AML-193 (cell line): ENCODE measurements at places on chromosomes 7 and 10.

- DNase-seq: no peak
These were observed 33.3 kb upstream of the TM9SF3 start for GRCh38 chr10:96619796-96620773.

DNA sequence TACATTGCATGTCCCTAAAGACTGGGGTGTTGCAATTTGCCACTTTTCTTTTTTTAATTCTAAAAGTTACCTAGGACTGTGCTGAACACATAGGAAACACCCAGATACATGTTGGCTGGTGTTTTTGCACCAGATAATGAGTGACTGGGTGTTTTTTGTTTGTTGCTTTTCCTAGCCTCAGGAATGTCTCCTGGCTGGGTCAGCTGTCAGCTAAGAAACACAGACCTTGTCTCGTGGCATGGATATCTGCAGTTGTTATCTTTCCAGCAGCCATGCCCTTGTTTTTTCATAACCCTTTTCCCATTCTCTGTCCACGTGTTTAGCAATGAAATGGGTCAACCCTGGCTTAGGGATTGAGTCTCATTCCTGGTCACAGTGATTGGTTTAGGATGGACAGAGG is 433.9 kb upstream of the ZMIZ1 start:
- DNase-seq: no peak

DNA sequence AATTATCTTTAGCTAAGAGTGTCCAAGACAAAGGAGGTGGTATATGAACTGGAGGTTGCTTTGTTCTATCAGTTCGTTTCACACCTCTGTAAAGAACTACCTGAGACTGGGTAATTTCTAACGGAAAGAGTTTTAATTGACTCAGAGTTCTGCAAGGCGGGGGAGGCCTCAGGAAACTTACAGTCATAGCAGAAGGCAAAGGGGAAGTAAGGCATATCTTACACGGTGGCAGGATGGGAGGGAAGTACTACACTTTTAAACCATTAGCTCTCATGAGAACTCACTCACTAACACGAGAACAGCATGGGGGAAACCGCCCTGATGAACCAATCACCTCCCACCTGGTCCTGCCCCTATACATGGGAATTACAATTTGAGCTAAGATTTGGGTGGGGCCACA is 1202.3 kb upstream of the LRRTM3 start:
- no peak for DNase-seq

DNA sequence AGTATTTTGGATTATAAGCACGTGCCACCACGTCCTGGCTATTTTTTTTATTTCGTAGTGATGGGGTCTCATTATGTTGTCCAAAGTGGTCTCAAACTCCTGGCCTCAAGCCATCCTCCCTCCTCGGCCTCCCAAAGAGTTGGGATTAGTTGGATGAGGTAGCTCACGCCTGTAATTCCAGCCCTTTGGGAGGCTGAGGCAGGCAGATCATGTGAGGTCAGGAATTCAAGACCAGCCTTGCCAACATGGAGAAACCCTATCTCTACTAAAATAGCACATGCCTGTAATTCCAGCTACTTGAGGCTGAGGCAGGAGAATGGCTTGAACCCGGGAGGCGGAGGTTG is 21.8 kb upstream of the YWHAG start:
- no peak for DNase-seq

DNA sequence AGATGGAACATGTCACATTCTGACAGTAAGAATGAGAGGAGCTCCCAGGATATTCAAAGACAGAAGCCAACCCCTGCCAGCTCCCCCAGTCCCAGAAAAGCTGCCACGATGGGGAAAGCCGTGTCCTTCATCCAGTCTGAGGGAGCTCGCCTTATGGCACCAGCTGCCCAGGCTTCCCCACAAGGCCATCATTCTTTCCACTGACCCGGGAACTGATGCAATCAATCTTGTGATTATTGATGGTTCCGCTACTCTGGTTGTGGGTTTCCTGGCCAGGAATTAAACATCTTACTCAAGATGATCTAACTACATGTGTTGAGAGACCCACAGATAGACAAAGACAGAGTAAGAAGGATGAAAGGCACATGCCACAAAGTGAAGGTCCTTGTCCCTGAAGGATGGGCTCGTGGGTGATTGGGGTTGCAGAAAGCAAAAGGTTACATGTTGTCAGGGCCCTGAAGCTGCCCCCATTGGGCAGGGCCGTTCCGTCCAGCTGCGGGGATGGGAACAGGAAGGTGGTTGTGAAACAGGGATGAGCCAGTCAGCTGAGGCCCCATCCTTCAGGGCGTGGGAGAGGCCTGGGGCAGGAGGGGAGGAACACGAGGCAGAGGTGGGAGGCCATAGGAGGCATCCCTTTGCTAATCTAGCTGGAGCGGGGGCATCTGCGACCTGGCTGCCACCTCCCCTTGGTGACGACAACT is 127.6 kb downstream of the OAT start:
- peak; percentile 58 for DNase-seq
